ENCODE measurements at places on chromosomes 12 and 14.

GRCh38 chr12:25797386-25797785 is 161.1 kb upstream of the RASSF8 start:
- no peak for DNase-seq

- no peak for DNase-seq
These were observed 6.3 kb upstream of the TPCN1 start for GRCh38 chr12:113214895-113215400.

DNA sequence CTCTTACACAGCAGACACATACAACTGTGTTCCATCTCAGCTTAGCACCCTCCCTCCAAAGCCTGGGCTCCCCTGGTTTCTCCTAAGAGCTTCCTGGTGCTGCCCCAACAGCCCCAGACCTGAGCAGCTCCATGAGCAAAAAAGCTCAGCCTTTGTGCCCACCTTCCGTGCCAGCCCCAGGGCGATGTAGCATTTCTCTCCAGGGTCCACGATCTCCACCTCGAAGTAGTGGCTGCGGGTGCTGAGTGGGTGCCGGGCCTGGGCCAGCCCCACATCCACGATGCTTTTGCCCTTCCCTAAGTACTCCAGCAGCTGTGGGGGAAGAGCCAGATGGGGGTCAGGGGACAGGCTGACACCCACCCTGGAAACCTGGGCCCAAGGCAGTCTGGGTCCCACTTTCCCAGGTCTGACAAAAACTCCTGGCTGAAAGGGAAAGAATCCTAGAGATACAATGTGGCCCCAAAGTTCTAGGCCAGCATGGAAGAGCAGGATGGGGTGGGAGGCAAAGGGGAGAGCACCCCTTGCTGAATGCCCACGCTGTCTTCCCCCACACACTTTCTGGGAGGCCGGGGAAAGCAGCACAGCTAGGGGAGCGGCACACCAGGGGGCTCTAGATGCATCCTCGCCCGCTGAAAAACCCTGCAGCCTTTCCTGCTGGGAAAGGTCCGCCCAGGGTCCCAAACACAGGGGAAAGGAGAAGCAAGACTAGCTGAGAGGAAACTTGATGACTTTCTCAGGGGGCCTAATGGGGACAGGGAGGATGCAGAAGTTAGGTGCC is 11.0 kb downstream of the SPRYD3 start:
- no peak for DNase-seq

DNA sequence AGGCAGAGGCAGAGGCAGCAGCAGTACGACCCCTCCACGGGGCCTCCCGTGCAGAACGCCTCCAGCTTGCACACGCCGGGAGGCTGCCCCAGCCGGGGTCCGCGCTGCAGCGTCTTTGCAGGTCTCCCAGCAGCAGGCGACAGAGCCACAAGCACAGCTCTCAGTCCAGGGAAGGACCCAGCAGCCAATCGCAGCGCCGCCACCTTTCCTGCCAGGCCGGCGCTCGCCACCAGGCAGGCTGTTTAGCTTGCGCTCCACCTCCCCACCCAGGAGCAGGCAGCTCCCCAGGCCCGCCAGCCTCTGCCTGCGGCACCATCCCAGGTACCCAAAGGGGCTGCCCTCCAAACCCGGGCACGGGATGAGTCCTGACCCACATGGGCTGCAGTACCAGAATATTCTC is 25.2 kb downstream of the DDX51 start:
- no peak for DNase-seq

GRCh38 chr12:123715195-123715594 is 3.0 kb downstream of the ATP6V0A2 start:
- DNase-seq: no peak

- no peak for DNase-seq
These were observed 34.5 kb upstream of the GPR132 start for GRCh38 chr14:105099778-105100177.

GRCh38 chr14:82431031-82431430 is 897.4 kb upstream of the SEL1L start:
- DNase-seq: no peak

GRCh38 chr12:73125148-73125547 is 853.0 kb downstream of the TRHDE start:
- DNase-seq: no peak

DNA sequence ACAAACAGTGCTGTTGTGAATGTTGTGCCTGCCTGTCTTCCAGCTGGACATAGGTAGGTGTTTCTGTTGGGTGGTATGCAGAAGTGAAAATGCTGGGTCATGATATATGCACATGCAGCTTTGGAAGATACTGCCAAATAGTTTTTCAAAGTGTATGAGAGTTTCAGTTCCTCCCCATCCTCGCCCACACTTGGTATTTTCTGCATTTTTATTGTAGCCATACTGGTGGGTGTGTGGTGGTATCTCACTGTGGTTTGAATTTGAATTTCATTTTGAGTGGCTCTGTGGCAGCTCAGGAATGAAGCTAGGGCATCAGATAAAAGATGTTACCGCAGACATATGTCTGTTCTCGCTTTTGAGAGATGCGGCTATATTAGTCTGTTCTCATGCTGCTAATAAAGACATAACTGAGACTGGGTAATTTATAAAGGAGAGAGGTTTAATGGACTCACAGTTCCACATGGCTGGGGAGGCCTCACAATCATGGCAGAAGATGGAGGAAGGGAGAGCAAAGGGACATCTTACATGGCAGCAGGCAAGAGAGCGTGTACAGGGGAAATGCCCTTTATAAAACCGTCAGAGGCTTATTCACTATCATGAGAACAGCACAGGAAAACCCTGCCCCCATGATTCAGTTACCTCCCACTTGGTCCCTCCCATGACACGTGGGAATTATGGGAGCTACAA is 183.1 kb downstream of the CAND1 start:
- DNase-seq: no peak

DNA sequence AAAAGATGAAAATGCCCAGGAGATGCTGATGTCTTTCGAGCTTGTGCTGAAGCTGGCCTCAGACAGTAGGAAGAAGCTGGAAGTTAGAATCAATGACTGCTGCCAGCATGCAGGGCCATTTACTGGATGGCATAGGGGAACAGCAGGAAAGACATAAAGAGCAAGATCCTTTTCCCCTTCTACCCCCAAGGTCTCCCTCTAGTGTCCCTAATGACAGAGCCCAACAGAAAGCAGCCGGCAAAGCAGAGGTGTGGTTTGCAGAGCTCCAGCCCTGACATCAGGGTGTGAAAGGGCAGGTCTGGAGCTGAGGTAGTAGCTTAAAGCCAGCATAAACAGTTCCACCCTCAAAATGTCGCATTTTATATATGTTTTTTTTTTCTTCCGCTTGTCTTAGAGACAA is 1560.7 kb upstream of the TMEM132C start:
- no peak for DNase-seq

GRCh38 chr12:120164293-120164692 is 30.2 kb downstream of the GCN1 start:
- peak; percentile 91 for DNase-seq

GRCh38 chr14:78359581-78359980 is 189.4 kb downstream of the NRXN3 start:
- DNase-seq: no peak

DNA sequence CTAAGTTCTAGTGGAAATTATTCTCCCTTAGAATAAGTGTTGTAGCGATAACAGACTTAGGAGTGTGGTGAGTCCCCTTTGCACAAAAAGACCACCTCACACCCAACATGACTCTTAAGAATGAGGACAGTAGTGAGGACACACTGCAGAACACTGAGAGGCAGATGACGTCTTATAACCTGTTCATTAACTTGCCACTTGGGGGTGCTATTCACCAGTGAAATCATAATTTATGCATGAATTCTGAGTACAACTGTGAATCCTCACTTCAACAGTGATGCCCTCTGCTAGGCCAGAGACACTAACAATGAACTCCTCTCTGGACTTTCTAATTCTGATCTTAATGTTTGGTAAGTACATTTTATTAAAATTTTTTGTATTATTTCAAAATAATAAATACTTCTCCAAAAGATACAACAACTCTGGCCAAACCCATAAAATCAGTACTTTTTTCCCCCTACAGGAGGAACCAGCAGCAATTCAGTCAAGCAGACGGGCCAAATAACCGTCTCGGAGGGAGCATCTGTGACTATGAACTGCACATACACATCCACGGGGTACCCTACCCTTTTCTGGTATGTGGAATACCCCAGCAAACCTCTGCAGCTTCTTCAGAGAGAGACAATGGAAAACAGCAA is 274.7 kb downstream of the DAD1 start:
- DNase-seq: peak; percentile 31

- DNase-seq: peak; percentile 83
These were observed 468.7 kb downstream of the NOVA1 start for GRCh38 chr14:26128931-26129671.

- no peak for DNase-seq
These were observed 111.2 kb upstream of the SLC38A2 start for GRCh38 chr12:46483572-46484395.

- no peak for DNase-seq
These were observed 117.7 kb downstream of the SPTSSA start for GRCh38 chr14:34344318-34344717.

GRCh38 chr12:67509666-67510386 is 138.7 kb upstream of the DYRK2 start:
- no peak for DNase-seq

DNA sequence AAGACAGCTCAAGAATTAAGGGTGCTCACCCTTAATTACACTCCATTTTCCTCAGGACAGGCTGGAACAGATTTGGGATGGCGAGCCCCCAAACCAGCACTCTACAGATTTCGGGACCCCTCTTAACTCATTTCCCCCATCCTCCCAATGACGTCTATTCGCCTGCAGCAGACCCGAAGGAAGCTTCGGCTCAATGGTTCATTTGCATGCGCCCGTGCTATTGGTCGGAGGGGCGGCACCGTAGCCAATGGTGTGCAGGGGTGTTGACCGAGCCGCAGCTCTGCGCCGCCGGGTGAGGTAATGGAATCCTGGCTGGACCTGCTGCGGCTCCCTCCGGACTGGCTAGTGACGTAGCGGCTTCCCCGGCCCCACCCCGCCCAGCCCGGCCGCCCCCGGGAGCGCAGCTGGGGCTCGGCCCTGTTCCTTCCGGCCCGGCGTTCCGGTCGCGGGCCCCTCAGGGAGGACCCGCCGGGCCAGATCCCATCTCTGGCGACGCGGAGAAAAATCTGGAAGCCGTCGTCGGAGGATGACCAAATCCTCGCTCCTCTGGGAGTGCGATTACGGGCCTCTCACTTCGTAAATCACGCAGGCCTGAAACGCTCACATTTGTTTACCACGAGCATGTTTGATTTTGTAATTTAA is 18.3 kb upstream of the NR4A1 start:
- DNase-seq: peak; percentile 98

DNA sequence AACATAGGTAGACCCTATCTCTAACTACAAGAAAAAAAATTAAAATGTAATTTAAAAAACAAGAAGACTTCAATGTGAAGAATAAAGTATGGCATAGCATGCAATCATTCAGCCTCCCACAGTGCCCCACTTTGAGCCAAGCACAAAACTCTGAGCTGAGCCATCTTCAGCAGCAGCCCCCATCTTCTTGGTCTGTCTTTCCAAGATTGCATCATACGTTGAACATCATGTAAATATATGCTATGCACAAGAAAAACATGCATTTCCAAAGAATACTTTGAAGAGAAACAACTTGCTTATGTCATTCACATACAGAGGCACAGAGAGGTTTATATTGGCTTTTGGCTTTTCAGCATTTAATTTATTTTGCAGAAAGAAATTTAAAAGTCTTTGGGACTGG is 105.8 kb upstream of the TMPO start:
- DNase-seq: no peak

- no peak for DNase-seq
These were observed 1.5 kb upstream of the VAMP1 start for GRCh38 chr12:6471989-6472360.

- DNase-seq: no peak
These were observed 44.1 kb upstream of the DYNC1H1 start for GRCh38 chr14:101920271-101920670.

GRCh38 chr12:132106921-132107320 is 37.2 kb downstream of the DDX51 start:
- DNase-seq: no peak

DNA sequence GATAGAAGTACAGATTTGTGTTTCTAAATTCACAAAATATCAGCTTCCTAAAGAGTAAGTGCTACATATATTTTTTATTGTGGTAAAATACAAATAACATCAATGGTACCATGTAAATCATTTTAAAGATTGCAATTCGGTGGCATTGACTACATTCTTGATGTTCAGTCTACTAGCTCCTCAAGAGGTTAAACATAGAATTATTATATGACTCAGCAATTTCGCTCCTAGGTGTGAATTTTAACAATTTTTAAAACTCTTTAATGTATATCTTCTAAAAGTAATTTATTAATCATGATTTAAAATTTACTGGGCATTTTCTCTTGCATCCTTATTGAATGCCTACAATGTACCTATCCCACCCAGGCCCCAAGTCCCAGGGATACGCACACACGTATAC is 29.8 kb upstream of the OAS1 start:
- no peak for DNase-seq

- DNase-seq: no peak
These were observed 28.3 kb downstream of the DDHD1 start for GRCh38 chr14:53124786-53125185.

DNA sequence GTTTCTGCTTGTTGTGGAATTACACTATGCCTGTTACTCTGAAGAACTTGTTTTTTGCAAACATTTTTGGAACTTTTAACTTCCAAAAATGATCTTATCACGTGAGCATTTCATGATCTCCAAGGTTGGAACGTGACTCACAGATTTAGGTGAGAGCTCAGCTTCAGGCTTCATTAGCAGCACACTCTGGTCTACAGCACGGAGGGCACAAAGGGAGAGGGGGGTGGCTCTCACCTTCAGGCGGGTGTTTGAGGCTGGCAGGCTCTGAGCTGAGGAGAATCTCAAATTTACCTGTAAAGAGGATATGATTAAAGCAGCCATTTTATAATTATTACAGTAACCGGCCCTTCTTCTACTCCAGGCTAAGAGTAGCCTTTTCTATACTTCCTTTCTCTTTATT is 45.3 kb upstream of the PZP start:
- DNase-seq: no peak

- no peak for DNase-seq
These were observed 37.1 kb upstream of the STK38L start for GRCh38 chr12:27206801-27207502.

Measured in G401 (cell line).